ENCODE measurements at places on chromosomes 4 and X.

GRCh38 chr4:146311238-146311970 lies 97.1 kb downstream of the REELD1 start:
- DNase-seq, result no peak

DNA sequence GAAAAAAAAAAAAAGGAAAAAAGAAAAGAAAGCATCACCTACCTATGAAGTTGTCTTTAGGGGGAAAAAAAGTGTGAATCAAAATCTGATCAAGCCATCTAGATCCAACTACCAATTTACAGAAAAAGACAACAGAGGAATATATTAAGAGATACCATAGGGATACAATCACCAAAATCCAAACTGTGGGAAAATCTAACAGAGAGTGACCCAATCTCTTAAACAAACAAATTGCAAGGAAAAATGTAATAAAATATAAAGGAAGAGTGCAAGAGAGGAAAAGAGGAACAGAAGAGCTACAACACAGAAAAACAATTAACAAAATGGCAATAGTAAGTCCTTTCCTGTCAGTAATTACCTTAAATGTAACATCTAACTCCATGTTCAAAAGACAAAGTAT lies 19.0 kb downstream of the THOC2 start:
- DNase-seq, result no peak

DNA sequence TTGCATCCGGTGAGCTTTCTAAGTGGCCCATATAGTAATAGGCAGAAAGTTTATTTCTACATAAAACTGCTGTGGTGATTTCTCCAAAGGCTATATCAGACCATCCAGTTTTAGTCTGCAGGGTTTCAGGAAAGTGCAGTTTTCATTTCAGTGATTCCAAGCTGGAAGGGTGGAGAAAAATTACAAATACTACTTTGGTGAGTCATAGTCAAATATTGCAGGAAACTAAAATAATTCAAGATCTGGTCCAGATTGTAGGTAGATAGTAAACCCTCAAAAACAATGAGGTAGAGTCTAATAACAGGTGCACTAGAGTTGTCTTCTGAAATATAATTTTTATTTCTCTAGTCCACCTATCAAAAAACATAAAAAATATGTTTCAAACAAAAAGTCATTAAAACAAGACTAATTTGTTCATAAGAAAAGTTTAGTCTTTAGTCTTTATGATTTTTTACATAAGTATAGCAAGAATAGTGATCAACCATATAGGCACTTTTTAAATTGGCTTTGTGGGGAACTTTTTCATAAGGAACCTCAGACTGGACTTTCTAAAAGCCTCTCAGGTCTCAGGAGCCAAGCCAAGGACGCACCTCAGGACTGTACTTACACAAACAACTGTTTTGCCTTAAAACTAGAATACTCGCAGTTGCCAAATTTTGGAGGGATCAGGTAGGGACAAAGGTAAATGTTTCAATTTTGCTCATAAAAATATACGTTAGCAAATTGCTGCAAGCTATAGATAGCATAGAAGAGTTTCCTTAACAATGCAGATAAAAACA lies 101.8 kb upstream of the TLR3 start:
- DNase-seq, result no peak

DNA sequence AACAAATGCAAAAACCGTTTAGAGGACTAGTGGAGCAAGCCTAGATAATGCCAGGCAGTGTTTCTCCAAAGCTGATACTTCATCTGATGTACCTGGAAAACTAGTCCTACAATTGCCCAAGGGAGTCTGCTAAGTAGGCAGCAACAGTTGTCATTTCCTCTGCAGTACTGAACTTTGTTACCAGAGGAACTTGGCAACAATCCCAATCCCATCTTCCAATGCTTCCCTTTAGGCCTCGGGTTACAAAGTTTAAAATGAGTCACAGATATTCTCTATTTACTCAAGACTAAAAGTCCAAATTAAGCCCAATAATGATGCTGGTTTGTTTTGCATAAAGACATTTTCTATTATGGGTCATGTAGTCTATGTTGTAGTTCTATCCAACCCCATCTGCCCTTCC lies 120.0 kb upstream of the GLRA2 start:
- DNase-seq, result no peak

DNA sequence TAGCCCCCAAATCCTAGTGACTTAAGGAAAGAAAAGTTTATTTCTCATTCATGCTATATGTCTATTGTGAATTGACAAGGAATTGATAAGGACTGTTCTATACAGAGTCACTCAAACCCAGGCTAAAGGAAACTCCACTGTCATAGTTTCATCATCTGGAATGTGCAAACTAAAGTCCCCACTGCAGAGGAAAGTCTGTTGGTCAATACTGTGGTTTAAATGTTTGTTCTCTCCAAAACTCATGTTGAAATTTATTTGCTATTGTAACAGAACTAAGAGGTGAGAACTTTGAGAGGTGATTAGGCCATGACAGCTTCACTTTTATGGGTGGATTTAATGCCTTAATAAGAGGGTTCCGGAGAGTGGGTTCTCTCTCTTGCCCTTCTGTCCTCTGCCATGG lies 149.6 kb downstream of the COX18 start:
- no peak for DNase-seq

DNA sequence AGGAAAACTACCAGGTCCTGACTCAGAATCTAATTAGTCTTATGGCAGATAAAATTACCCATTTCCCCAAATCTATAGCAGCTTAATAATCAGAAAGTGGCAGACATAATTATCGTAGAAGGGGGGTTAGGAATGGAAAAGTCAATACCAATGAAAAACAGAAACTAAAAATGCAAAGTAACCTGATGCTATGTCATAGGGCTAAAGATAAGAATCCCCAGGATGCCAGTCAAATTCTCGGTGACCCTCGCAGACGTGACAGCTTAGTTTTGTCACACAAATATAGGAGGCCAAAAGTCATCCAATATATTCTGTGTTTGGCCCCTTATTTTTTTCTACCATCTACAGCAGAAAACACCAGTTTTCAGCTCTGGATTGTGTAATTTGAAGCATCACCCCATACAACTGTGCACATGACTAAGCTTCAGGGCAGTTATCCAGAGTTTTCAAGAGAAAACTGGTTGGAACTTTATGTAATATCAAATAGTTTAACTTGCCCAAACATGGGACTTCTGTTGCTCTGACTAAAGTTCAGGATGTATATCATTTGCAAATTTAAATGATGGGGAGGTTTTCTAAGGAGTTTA lies 30.9 kb downstream of the RASSF6 start:
- DNase-seq, result peak; percentile 92

GRCh38 chr4:2796849-2797544 lies 4.1 kb downstream of the SH3BP2 start:
- DNase-seq, result no peak

DNA sequence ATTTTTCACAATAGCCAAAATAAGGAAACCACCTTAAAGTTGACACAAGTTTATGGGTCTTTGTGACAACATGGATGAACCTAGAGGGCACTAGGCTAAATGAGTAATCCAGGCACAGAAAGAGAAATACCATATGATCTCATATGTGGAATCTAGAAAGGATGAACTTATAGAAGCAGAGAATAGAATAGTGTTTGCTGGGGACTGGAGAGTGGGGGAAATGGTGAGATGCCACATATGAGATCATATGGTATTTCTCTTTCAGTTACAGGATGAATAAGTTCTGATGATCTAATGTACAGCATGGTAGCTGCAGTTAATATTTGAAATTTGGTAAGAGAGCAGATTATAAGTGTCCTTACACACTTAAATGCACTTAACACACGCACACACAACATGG lies 35.9 kb downstream of the F8A2 start:
- DNase-seq, result no peak

- no peak for DNase-seq
Observed at GRCh38 chr4:81148576-81148975, 66.4 kb downstream of the PRKG2 start.

DNA sequence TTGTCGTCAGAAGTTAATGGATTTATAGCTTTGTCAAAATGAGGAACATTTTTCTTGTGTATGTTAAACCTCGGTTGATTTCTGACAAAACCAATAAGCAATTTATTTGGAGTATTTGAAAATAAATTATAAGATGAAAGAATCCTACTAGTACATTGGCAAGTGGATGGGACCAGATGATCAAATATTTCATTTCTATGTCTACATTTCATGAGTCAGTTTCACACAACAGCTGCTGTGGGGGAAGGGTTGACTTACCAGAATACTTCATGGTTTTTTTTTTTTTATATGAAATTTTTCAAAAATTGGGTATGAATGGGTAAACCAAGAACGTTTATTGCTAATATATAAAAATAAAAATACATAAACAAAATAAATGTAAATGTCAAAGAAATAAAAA lies 39.4 kb downstream of the RAPGEF2 start:
- DNase-seq, result no peak

DNA sequence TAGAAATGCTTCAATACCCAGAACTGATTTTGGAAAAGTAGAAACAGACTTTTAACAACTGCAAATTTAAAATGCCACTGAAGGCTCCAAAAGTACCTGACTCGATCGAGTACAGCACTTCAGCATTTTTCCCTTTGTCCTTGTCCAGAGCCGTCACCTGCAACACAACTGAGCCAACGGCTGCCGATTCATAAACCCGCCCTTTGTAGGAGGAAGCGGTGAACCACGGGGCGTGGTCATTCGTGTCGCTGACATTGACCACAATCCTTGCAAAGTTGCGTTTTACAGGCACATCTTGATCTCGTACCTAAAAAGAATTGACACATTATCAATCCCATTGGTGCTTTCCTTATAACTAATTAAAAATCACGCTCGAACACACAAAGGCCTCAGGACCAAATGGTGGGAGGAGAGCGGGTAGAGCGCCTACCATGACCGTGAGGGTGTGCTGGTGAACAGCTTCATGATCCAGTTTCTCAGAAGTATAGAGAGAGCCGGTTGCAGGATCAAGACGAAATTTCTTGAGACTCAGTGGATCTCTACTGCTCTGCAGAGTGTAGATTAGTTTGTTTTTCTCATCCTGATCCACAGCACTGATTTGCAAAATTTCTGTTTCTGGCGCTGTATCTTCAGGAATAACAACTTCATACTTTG lies 72.8 kb upstream of the MTNR1A start:
- DNase-seq, result peak; percentile 10

GRCh38 chr4:87042221-87042620 lies 107.4 kb downstream of the AFF1 start:
- no peak for DNase-seq

- no peak for DNase-seq
Observed at GRCh38 chr4:177229331-177229730, 80.3 kb upstream of the NEIL3 start.

GRCh38 chr4:181982437-181982836 lies 260.8 kb upstream of the TENM3 start:
- DNase-seq, result peak; percentile 78
